Neural crest cell (in vitro differentiated cells): ENCODE measurements at places on chromosomes 16 and 17.

DNA sequence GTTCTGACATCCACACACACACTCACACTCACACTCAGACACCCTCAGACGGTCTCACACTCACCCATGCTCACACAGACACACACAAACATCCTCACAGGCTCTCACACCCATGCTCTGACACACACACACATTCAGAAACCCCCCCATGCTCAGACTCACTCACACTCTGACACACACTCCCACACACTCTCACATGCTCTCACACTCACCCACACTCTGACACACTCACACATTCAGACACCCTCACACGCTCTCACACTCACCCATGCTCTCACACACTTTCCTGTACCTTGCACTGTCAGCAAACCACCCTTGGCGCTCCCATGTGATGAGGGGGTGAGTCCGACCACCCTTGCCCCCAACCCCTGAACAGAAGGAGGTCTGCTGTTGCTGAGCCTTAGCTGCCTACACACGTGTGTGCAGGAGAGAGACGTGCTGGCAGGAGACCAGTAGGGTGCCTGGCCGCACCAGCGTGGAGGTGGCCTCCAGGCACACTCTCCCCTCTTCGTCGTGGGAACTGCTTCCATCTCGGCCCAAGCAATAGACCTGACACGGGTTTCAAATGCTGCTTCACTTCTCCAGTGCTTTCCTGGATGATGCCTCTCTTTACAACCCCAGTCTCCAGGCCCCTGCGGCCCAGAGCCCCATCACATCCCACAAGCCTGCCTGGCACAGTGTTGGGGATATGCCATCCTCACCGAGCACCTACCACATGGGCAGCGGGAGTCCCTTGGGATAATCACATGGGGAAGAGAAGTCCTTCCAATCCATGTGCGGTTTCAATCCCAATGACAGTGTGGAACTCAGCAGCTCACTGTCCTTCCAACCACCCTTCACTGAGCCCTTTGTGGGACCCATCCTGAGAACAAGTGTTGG is 267.8 kb upstream of the FOXF1 start:
- no peak for DNase-seq

DNA sequence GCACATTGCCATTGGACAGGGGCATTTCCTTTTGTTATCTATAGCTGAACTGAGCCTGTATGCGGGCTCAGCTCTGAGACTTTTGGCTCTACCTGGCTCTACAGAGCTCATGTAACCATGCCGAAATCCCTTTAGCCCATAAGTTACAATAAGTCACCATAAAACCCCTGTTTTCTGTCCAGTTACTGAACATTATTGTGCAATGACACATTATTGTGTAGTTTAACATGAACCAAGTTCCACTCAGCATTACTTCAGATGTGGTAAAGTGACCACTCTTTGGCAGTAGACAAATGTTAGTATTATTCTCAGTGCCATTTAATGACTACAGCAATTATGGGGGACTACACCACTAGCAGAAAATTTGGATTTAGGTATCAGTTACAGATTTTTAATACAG is 65.4 kb upstream of the RASL10B start:
- no peak for DNase-seq

GRCh38 chr17:45132320-45132571 is at the start of gene PLCD3:
PLCD3 (minus strand) TSS chr17:45132515; CDS start chr17:45132410, 105 bp downstream.
- no peak for DNase-seq

- DNase-seq, result no peak
Measured at GRCh38 chr17:81833921-81834830, 674 bp downstream of the PPP1R27 start.

- no peak for DNase-seq
Measured at GRCh38 chr16:12235110-12235509, 258.6 kb downstream of the SNX29 start.
